GM23338 (cell line): ENCODE measurements at places on chromosomes 2 and 18. TPM values are rescaled to one million over a fixed set of nuclear protein-coding genes. Genes with fewer than 3 reads are reported as not detected.
A peak's percentile ranks its signal among the peaks of the same experiment; 100 is the strongest.

DNA sequence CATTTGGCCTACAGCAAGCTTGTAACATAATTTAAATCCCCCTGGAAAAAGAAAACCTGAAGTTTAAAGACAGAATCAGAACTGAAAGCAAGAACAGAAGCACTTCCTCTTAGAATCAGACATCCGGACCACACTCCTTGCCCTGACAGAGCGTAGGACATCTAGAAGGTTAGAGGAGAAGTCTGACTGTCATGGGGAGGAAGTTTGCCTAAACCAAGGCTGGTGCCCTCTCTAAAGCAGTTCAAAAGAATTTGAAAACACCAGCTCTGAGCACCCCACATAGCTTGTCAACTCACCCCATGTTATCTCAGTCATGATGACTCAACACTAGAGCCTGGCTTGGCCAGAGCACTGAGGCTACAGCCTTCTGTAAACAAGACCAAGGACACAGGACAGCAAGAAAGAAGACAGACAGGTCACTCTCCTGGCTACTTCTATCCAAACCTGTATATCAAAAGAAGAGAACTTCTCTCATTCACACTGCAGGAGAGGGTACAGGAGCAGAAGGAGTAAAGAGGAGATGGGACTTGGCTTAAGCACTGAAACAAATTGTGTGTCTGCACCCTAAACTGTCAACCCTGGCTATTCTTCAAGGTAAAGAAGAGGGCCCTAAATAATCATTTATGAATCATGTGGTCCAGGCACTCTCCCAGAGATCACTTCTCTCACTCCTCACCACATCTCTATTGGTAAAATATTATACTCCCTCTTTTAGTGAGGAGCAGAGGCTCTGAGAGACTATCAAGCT, 198.6 kb downstream of the MEMO1 start:
- H3K27me3 ChIP-seq: no peaks in the 10 kb centered on the region
- no peaks in the 10 kb centered on the region for H3K36me3 ChIP-seq
- no peak overlapping the region for H3K4me3 ChIP-seq
- DNase-seq: no peak

GRCh38 chr2:41167014-41167413, 715.1 kb upstream of the SLC8A1 start:
- no peaks in the 10 kb centered on the region for H3K27me3 ChIP-seq
- H3K36me3 ChIP-seq: no peaks in the 10 kb centered on the region
- no peak overlapping the region for H3K27ac ChIP-seq

- DNase-seq: no peak
- peaks cover 4% of the 10 kb centered on the region for H3K4me1 ChIP-seq
- no peak overlapping the region for H3K4me3 ChIP-seq
- no peaks in the 10 kb centered on the region for H3K36me3 ChIP-seq
- H3K27me3 ChIP-seq: no peaks in the 10 kb centered on the region
Measured at GRCh38 chr2:40097691-40098385, 318.8 kb upstream of the THUMPD2 start.

- H3K4me3 ChIP-seq: no peak overlapping the region
- no peaks in the 10 kb centered on the region for H3K36me3 ChIP-seq
- H3K27me3 ChIP-seq: no peaks in the 10 kb centered on the region
- H3K4me1 ChIP-seq: 0 out of 2 replicates have a peak, but pooled peaks cover 9% of the 10 kb centered on the region
- DNase-seq: peak; percentile 72
- no peak overlapping the region for H3K27ac ChIP-seq
Measured at GRCh38 chr2:28683100-28683706, 68.4 kb upstream of the PPP1CB start.

- H3K27me3 ChIP-seq: no peaks in the 10 kb centered on the region
- H3K4me1 ChIP-seq: peaks cover 6% of the 10 kb centered on the region; the same call in 1 of the 2 replicates
- DNase-seq: no peak
- no peak overlapping the region for H3K4me3 ChIP-seq
- no peak overlapping the region for H3K27ac ChIP-seq
Measured at GRCh38 chr2:138742441-138743057, 37.6 kb downstream of the NXPH2 start.

OSR1 gene
- polyA plus RNA-seq: 0.23 TPM in 1 of 2 replicates, not detected in the other

- H3K36me3 ChIP-seq: no peaks in the 10 kb centered on the region; the same call in 1 of the 2 replicates
- no peaks in the 10 kb centered on the region for H3K27me3 ChIP-seq
- DNase-seq: no peak
Measured at GRCh38 chr2:222912117-222912516, 51.3 kb downstream of the ACSL3 start.
